ENCODE measurements at places on chromosomes 13 and 19. TPM values are rescaled to one million over a fixed set of nuclear protein-coding genes. Genes with fewer than 3 reads are reported as not detected.
A peak's percentile ranks its signal among the peaks of the same experiment; 100 is the strongest.

PSG6 gene
- total RNA-seq, result not detected

GRCh38 chr19:1220976-1221903 lies 15.7 kb downstream of the STK11 start:
- peak; percentile 94 for DNase-seq

DNA sequence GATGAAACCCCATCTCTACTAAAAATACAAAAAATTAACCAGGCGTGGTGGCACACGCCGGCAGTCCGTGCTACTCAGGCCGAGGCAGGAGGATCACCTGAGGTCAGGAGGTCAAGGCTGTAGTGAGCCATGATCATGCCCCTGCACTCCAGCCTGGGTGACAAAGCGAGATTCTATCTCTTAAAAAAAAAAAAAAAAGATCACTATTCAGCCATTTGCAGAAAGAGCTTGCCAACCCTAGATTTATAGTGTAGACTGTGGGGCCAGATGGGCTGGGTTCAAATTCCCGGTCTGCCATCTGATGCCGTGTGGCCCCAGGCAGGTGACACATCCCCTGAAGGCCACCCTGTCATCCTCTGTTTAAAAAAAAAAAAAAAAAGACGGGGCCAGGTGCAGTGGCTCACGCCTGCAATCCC lies 28.9 kb downstream of the SMIM24 start:
- no peak for DNase-seq

DNA sequence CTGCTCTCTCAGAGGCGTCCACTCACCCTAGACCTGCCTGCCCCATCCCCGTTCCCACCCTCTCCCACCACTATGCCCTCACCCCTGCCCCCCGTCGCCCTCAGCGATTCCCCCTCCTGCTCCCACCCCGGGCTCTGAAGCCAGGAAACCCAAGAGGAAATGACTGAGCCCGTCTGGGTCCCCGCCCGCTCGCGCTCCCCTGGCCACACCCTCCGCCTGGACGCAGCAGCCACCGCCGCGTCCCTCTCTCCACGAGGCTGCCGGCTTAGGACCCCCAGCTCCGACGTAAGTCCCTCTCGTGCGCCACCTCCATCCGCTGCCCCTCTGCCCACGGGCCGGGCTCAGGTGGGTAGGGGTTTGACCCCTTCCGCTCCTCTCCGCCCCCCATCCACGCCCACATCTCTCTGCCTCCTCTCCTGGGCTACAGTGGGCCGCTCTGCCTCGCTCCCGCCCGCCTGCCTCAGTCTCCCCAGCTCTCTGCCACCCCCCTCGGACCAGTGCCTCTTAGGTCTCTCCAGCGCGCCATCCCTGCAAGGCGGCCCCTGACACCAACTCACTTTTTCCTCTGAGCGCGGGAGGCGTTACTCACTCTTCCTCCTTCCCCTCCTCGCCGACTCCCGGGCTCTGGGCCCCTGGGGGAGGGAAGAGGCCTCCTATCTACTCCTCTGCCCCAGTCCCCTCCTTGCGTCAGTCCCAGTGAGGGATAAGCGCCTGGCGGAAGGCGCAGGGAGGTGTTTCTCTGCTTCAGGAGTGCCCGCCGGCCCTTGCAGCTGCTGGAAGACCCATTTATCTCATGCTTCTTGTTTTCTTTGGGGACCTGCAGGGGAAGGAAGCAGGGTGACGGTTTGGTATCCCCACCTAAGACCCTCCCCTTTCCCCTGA lies at the start of gene FXYD5:
Gene FXYD5, plus strand, starts transcription at position 211 of the 882 bp plus-strand sequence. CDS start 816 bp downstream, outside the sequence.
- DNase-seq, result peak; percentile 34

ZNF90 gene
- total RNA-seq, result 3.2 TPM

- no peak for DNase-seq
Observed at GRCh38 chr19:29031216-29031615, 181.7 kb downstream of the UQCRFS1 start.

- no peak for DNase-seq
Observed at GRCh38 chr13:112105892-112106291, 38.9 kb downstream of the SOX1 start.
